ENCODE measurements at places on chromosomes 2 and 18.

DNA sequence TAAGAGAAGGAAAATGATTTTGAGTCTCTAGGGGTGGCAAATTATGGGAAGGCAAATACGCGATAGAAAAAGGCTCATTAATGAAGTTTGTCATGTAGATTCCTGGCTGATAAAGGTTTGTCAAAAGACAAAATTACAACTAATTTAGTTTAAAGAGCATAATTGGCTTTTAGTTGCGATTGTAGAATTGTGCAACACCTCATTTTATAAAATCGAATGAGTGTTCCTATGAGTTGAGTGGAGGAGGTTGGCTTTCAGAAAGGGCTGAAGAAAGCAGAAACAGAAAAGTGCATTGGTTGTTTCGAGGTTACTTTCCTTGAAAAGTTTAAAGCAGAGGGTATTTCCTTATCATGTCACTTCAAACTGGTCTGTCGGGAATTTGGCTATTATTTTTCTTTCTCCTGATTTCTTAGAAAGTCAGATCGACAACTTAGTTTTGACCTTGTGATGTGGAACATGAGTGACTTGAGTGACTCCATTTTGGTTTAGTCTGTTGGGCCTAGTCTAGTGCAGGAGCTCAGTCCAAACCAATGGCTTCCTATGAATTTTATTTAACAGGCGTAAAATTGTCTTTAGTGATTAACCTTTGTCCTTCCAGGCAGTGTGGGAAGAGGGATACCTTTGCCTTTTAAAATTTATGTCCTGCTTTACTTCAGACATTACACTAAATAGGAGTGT is 2.2 kb upstream of the PCYOX1 start:
- no peak for DNase-seq

GRCh38 chr2:100880730-100881129 is 60.8 kb downstream of the NPAS2 start:
- DNase-seq, result no peak

DNA sequence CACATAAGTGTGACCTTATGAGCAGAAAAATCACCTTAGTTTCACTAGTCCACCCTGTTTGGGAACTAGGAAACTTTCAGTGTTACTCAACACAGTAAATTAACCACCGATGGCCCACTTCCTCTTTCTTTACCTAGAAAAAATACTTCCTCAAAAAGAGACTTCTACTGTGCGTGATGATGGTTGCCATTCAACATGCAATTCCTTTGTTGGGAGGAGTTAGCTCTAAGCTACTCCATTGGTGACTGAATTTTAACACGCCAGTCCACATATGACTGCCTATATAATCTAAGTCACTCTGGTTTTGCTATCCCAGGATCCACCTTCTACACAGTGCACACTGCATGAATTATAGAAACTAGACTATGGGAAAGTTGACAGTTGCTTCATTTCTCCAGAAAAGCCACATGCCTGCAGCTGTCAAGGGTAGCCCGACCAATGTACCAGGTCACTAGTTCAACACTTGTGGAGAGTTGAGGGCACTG is 47.8 kb upstream of the REG3G start:
- no peak for DNase-seq

DNA sequence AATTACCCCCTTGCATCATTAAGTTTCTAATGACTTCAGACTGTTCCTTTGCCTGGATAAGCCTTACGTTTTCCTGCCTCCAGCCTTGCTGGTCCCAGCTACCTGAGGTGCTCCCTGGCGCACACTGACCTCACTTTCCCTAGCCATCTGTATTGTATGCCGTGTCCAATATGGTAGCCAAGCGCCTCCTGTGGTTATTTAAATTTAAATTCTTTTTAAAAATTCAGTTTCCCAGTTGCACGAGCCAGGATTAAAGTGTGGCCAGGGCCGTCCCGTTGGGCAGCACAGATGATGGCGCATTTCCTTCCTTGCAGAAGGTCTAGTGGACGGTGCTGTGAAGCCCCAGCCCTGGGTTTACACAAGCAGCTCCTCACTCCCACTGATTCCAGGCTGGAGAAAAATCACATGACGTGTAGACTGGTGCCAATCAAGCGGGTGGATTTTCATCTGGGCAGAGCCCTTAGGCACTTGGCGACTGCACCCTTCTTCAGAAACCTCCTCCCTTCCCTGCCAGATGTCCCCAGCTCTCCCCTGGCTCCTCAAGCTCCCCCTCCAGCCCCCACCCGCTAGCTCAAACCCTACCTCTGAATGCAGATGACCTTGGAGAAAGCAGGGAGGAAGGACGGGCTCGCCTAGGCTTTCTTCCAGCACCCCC is 33.9 kb downstream of the ACKR3 start:
- DNase-seq, result no peak

DNA sequence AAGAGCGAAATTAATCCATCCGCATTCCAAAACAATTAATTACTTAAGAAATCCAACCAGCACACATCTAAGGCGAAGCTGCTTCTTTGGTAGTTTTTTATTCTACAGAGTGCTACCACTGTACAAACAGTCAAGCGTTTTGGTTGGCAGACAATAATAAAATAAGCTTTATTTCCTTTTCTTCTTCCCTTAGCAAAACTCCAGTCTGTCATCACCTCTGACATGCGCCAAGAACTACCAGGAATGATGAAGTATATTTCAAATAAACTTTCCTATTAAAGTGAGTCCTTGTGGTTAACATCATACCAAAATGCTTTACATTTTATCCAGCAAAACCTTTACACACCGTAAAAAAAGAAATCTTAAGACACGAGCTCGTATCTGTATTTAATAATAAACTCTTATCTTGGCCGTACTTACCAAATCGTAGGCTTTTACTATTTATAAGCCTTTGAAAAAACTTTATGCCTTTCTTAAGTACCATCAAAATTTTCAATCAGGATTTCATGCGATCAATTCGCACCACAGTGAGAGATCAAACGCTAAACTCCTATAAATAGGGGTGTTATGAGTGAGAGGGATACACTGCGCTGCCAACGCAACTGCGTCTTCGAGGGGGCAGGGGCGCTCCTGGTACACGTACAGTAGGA is 1.3 kb downstream of the ATL2 start:
- peak; percentile 54 for DNase-seq

DNA sequence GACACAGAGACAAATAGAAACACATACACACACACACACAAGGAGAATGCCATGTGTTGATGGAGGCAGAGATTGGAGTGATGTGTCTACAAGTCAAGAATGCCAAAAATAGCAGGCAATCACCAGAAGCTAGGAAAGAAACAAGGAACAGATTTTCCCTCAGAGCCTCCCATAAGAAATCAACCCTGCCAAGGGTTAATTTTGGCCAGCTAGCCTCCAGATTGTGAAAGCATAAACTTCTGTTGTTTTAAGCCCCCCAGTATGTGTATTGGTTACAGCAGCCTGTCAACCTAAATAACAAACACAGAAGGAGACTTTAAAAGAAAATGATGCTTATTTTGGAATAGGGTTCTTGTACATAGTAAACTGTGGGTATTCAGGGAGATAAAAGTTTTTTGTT is 5.6 kb upstream of the STK39 start:
- no peak for DNase-seq

GRCh38 chr2:207474863-207475485 is 54.8 kb upstream of the CREB1 start:
- peak; percentile 55 for DNase-seq

DNA sequence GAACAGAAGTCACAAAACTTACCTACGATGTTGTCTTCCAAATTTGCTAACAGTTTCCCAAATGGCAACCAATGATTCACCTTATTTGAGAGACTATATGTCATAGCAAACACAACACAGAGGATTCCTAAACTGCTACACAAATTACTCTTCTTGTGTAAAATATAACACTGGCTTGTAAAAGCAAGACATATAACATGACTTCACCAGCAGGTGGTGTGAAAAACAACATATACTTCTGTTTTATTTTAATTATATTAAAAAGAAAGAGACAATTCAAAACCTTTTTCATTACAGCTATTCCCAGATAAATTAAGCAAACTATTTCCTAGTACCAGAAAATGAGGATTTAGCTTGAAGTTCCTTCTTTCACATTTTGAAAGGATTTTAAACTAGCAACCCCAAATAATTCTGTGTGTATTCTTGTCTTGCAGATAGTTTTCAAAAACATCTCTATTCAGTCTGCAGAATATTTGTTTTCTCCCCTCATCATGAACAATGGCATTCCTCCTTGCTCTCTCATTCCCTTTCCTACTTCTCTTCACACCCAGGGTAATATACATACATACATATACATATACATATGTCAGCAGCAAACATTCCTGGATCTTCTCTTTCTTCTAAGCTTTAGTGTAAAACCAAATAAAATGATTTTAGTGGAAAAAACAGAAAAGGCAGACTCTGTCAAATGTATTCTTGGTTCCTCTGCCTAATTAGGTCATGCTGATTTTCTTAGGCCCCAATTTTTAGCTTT is 62.1 kb downstream of the SCN3A start:
- no peak for DNase-seq

- no peak for DNase-seq
Measured at GRCh38 chr2:230715201-230715600, 2.6 kb downstream of the CAB39 start.

GRCh38 chr2:188668017-188668680 is 306.0 kb upstream of the COL3A1 start:
- DNase-seq, result no peak

- DNase-seq, result no peak
Measured at GRCh38 chr2:157150747-157151146, 106.8 kb upstream of the GALNT5 start.

DNA sequence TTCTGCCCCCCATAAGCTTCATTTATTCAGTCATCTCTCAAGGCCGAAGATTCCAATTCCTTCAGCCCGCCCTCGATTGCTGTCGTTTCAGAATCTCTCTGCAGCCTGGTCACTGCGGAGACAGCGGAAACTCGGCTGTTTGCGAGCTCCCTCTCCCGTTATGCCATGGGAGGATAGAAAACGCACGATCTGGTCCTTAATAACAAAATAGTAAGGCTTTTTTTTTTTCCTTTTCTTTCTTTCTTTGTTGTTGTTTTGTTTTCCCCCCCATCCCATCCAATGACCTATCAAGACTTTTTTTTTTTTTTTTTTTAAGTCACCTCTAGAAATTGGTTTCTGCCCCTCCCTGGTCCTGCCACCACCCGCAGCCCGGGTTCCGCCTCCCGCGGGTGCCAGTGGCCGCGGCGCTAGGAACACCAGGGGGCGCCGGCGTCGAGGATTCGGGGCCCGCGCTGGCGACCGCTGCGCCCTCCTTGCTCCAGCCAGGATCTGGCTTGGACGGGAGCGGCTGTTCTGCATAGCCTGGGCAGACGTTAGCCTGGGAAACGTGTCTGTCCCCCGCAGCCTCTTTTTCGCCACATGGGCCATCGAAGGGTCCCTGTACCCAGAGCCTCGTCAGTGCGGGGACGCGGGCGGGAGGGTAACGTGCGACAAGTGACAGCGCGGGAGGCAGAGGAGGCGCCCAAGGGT is 10.1 kb downstream of the CPLX4 start:
- peak; percentile 82 for DNase-seq

DNA sequence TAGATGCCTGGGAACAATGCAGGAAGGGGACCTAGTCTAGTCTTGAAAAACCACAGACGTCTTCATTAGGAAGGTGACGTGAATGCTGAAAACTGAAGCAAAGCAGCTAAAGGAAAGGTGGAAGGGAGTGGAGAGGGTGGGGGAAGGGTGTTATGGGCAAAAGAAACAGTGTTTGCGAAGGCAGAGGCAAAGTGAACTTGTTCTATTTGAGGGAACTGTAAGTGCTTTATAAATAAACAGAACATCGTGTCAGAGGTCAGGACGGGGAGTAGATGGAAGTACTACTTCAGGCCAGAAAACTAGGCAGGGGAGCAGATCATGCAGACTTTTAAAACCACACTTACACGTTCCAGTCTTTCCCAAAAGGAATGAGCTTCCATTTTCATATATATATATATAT is 57.8 kb downstream of the FASTKD2 start:
- DNase-seq, result no peak

DNA sequence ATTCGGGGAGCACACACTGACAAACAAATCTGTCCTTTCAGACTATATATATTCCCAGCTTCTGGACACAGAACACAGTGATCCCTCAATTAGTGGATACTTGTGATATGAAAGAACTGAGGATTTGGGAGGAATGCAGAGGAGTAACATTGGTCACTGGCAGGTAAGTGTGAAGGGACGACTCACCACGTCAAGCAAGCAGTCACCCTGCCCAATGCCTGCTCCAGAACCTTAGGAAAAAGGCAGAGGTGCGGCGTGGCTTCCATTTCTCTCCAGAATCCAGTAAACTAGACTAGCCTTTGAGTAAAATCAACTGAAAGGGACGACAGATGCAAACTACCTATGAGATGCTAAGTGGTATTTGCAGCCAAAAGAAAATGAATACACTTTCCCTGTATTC is 1.1 kb downstream of the CCDC93 start:
- DNase-seq, result no peak

DNA sequence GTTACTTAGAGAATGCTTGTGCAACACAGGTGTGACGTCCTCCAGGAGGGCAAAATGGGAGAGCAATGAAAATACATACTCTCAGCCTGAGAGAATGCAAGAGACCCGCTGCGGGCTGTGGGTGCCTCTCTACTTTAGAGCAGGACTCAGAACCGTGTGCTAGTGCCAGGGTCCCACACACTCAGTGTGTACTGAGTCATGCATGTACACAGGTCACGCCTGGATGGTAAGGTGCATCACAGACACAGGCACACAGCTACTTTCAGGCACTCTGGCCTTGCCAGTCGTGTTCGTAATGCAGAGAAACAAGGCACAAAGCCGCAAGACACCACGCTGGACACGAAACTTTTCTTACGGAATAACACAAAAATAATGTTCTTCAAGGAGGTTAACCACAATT is 125.3 kb downstream of the ZNF516 start:
- no peak for DNase-seq

DNA sequence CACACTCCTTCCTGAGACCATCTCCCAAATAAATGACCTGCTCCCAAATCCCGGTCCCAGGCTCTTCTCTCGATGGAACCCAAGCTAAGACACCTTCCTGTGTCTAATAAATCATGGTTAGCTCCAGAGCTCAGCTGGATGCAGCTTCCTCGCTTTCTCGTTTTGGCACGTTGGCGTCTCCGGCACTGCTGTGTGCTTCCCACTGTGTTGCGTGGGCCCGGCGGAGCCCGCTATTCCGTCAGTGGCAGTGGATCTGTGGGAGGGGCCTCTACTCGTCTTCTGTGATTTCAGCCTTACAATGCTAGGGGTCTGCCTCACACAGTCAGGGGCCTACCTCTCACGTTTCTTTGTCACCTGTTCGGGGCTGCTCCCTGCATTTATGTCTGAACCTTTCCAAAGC is 29.4 kb upstream of the YWHAQ start:
- DNase-seq, result no peak

DNA sequence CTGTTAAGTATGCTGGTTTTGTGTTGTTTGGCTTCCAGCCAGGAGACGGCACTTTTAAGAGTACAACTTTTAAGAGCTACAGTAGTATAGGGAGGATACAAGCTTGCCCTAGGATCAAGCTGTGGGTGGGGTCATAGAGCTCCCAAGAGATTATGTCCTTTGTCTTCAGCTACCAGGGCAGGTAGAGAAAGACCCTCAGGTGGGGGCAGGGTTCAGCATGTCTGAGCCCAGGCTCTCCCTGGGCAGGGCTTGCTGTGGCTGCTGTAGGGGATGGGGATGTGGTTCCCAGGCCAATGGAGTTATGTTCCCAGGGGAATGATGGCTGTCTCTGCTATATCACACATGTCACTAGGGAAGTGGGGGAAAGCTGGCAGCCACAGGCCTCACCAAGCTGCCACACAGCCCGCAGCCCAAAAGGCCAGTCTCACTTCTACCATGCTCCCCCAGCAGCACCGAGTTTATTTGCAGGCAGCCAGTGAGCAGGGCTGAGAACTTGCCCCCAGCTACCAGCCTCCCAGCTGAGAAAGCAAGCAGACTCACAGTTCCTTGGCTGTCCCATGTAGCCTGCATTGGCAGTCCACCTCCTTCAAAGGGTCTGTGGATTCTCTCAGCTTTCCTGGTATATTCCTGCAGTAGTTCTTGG is 105.7 kb upstream of the ERBB4 start:
- DNase-seq, result no peak

Data from activated naive CD8-positive, alpha-beta T cell treated with anti-CD3 and anti-CD28 coated beads, Interleukin-2, amount 50 U/mL, for 24 hours (primary cell).